M059J (cell line): ENCODE measurements at places on chromosomes 5 and 9. TPM values are rescaled to one million over a fixed set of nuclear protein-coding genes. Genes with fewer than 3 reads are reported as not detected.

Gene PCDHB2
- total RNA-seq = 0.32 and 2.1 TPM in 2 replicates

Gene SCAI
- total RNA-seq = 1.1 and 3.0 TPM in 2 replicates

Gene STOML2
- total RNA-seq = 124 and 135 TPM in 2 replicates

Gene PPWD1
- 21.5 and 29.0 TPM in 2 replicates for total RNA-seq

Gene TAF11L10
- total RNA-seq = not detected in 2 replicates

Gene ST6GALNAC6
- total RNA-seq = 15.9 and 29.4 TPM in 2 replicates

Gene RHOBTB3
- total RNA-seq = 192 and 286 TPM in 2 replicates

Gene RNF224
- not detected in 2 replicates for total RNA-seq

GRCh38 chr5:86797677-86798076 lies 179.9 kb downstream of the COX7C start:
- no peak for DNase-seq

DNA sequence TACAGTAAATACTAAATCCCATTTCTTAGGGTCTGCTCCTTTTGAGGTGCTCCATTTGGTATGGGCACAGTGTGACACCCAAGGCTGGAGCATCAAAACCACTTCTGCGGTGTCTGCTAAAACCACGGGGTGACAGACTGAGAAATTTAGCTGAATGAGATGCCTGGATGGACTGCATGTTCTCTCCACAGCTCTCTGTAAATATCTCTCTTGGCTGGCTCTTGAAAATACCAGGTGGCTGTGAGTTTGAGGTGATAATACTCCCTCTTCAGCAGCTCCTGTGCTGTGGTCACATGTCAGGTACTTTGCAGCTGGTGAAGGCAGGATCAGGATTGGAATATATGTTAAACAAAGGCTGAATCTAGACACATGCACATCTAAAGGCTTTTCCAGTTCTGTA lies 93.7 kb upstream of the SIMC1 start:
- DNase-seq = no peak

GRCh38 chr5:148457183-148457620 lies 73.4 kb downstream of the FBXO38 start:
- DNase-seq = peak; percentile 7

DNA sequence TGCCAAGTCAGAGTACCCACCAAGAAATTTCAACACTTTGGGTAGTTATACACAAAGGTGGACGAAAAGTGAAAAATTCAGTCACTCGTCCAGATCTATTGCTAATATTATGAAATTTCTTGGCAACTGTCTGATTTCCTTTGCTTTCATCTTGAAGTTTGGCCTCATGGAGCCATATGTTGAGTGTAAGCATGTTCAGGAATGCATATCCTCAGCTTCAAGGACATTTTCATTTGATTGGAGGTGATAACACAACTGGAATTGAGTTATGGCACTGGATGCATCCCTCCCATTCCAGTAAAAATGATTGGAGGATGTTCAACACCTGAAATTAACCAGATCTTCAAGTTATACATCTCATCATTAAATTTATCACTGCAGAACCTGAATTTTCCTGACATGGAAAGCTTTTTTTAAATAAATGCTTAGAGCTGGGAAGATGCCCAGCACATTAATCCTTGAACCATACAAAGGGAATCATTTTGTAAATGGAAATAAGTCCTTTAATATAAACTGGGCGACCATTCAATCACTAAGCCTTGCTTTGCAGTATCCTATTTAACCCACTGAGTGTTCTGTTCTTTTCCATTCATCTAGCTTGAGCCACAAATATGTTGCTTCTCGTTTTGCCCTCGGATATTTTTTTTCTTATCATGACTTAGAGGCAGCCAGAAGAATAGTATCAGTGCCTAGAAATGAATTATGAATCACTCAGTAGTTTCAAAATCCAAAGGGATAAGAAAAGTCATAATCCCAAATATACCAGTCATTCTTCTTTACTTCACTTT lies 273.7 kb upstream of the PIK3R1 start:
- peak; percentile 6 for DNase-seq

- no peak for DNase-seq
These were observed 210.6 kb downstream of the CAAP1 start for GRCh38 chr9:26682041-26682440.

DNA sequence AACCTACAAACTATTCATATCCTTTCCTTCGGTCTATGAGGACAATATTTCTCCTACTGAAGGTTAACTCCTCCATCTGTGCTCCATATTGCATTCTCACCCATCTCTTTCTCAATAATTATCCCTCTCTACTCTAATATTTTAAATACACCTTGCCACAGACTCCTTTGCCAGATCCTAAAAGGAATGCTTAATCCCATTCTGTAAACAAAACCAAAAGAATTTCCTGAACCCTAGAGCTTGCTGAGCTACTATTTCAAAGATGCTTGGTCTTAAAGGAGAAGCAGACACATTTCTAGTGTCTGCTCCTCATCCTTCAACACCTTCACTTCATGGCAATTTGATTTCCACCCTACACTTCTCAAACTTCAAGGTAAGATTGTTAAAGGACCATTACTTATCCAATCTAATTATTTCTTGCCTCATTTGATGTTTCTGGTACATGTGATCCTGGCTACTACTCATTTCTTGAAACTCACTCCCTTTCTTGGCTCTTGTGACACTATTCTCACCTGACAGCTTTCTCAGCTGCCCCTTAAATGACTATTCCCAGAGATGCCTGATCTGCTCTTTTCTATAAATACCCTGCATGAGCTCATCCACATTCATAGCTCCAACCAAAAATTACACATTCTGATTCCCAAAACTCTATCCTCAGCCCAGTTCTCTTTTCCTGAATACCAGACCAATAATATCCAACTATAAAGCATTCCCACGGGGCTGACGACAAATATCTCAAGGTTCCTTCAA lies 20.2 kb downstream of the HOMER1 start:
- DNase-seq = no peak

GRCh38 chr9:109272745-109273144 lies 48.1 kb downstream of the EPB41L4B start:
- DNase-seq = no peak

DNA sequence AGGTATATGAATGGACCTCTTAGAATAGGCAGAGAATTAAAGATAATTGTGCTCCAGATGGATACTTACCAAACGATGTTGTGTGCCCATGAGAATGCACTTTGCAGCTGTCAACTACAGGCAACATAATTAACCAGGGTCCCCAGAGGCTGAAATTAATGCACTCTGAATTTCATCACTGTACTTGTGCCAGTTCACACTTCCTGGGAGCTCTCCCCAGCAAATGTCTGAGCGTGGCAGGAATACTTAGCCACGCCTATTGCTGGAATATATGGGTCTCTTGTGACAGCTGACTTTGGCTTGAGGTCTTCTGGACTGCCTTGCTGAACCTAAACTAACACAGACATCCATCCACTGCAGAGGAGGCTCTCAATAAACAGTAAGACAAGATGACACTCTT lies 11.9 kb upstream of the C1QTNF2 start:
- DNase-seq = no peak

DNA sequence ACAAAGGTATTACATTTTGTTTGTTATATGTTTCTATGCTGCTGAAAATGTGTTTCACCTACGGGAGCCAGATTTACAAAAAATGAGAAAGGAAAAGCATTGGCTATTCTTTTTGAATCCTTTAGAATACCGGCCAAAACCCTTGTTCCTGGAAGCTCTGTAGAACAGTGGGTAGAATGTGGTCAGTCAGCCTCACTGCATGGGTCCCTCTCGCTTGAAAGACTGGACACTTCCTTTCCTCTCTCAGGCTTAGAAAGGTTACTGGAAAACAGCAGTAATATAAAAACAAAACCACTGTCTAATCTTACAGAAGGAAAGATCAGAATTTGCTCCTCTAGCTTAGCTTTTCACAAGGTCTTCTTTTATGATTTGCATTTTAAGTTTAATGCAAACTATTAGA lies 45.1 kb downstream of the OSTF1 start:
- DNase-seq = no peak

GRCh38 chr9:126677188-126678084 lies 63.7 kb downstream of the LMX1B start:
- DNase-seq = no peak

GRCh38 chr9:120755044-120755443 lies 38.2 kb downstream of the FBXW2 start:
- no peak for DNase-seq

GRCh38 chr5:77558266-77558665 lies 66.2 kb upstream of the WDR41 start:
- DNase-seq = no peak

- no peak for DNase-seq
These were observed 92.0 kb downstream of the OTULIN start for GRCh38 chr5:14756478-14756877.

GRCh38 chr9:14066831-14067230 lies 247.1 kb downstream of the NFIB start:
- no peak for DNase-seq

DNA sequence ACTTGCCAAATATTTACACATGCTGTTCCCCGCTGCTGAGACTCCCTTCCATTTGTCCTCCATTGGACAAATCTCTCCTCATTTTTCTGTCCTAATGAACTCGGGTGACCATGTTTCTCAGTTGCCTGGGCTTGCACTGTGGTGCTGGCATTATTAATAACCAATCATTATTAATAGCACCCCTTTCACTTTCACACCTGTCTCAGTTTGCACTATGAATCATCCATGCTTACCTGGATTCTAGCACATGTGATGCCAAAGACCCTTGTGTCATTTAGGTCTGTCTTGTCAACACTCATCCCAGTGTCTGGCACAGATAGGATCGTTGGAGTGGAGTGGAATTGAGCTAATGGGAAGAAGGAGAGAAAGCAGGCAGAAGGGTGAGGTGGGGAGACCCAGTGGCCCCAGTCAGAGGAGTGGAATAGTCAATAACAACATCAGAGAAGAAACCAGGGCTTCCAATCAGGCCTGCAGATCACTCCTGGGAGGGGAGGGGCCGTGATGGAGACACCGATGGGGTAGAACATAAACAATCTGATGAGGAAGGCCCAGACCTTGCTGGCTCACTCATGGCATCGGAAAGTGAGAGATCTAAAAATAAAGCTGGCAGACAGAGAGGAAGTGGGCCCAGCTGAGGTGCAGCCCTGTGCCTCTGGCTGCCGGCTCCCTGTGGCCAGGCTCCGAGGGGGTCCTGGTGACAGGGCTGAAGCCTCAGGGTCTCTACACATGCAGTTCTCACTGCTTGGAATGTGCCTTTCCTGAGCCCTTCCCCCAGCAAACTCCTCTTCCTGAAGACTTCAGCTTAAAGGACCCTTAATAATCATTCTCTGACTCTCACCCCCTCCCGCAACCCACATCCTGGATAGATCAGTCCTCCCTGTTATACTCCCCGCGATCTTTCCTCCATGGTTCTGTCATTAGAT lies 33.5 kb upstream of the CRB2 start:
- no peak for DNase-seq

DNA sequence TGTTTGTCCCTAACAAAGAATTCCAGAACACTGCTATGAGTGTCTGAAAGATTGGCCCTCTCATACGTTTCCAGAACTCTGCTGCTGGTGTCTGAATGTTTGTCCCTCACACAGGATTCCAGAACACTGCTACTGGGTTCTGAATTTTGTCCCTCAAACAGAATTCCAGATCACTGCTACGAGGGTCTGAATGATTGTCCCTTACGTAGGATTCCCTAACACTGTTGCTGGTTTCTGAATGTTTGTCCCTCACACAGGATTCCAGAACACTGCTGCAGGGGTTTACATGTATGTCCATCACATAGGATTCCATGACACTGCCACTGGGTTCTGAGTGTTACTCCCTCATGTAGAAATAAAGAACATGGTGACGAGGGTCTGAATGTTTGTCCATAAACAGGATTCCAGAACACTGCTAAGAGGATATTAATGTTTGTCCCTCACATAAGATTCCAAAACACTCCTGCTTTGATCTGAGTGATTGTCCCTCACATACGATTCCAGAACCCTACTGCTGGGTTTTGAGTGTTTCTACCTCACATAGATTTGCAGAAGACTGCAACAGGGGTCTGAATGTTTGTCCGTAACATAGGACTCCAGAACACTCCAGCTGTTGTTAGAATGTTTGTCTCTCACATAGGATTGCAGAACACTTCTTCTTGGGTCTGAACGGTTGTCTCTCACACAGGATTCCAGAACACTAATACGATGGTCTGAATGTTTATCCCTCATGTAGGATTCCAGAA lies 214.4 kb downstream of the FOXD4L6 start:
- DNase-seq = no peak

- no peak for DNase-seq
These were observed 157.6 kb downstream of the ACTL7B start for GRCh38 chr9:108698231-108698630.

DNA sequence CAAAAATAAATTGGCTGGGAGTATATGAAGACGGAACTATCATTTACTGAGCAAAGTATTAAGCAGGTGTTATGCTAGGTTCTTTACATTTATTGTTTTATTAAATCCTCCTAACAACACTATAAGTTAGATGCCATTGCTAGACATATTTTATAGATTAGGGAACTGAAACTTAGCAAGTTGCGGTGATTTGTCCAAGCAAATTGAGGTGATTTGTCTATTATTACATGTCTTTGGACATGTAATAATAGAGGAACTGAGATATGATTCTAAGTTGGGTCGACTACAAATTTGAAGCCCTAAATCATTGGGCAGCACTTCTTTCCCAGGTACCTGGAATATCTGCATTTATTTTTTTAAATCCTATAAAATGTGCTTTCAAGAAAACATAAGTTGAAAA lies 429.9 kb downstream of the GABRG2 start:
- no peak for DNase-seq

- DNase-seq = no peak
These were observed 176.0 kb upstream of the ZNF608 start for GRCh38 chr5:124922255-124922975.

- no peak for DNase-seq
These were observed 270.6 kb downstream of the MLLT3 start for GRCh38 chr9:20351715-20352114.

- DNase-seq = no peak
These were observed 15.7 kb downstream of the KCNIP1 start for GRCh38 chr5:170519549-170519948.

- DNase-seq = no peak
These were observed 533.4 kb upstream of the BRINP1 start for GRCh38 chr9:119902611-119903010.

- no peak for DNase-seq
These were observed 286.4 kb upstream of the CDH12 start for GRCh38 chr5:23139338-23140171.

DNA sequence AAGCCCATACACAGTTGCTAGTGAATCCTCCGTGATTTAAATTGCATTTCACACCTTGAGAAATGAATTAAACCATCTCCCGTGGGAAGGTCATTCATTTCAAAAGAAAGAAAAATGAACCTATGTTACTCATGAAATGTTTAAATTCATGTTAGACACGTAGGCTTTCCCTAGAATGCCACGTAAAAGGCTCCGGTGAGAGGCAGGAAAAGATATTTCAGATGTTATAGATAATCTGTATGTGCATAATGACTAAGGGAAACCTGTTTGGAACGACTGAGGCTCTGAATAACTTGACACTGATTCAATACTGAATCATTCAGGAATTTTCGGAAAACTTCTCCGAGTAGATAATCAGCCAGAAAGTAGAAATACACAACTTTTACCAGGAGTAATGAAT lies 134.3 kb upstream of the ICE1 start:
- peak; percentile 36 for DNase-seq

GRCh38 chr5:89065919-89066318 lies 182.9 kb upstream of the MEF2C start:
- no peak for DNase-seq

- DNase-seq = no peak
These were observed 17.9 kb downstream of the STRBP start for GRCh38 chr9:123250504-123250903.
